ENCODE measurements at places on chromosomes 1 and 21.

- no peak for DNase-seq
These were observed 109.9 kb upstream of the CXADR start for GRCh38 chr21:17402937-17403336.

DNA sequence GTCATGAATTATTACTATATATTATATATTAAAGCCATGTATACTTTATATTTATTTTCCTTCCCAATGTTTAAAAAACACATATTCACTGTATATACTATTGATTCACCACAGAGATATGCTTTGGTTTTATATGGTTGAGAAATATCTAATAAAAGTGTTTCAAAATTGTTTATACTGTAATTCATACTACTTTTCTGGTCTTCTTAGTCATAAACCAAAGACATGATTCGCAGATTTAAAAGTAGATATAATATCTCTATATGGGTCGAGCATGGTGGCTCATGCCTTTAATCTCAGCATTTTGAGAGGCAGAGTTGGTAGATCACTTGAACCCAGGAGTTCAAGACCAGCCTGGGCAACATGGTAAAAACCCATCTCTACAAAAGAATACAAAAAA, 738.4 kb downstream of the USP25 start:
- no peak for DNase-seq

GRCh38 chr1:178870944-178871343, at the start of gene ANGPTL1:
ANGPTL1 (minus strand) TSS chr1:178871077; CDS start chr1:178865776, 5,301 bp downstream.
- no peak for DNase-seq

GRCh38 chr1:2787163-2787911, 14.2 kb downstream of the TTC34 start:
- no peak for DNase-seq

- DNase-seq: no peak
These were observed 30.1 kb downstream of the KCNA10 start for GRCh38 chr1:110488867-110489266.

GRCh38 chr1:108554682-108555427, 5.0 kb upstream of the EEIG2 start:
- DNase-seq: no peak

- no peak for DNase-seq
These were observed 92.3 kb downstream of the KCNT2 start for GRCh38 chr1:196515904-196516303.

GRCh38 chr1:183838221-183838620, 33.3 kb downstream of the RGL1 start:
- no peak for DNase-seq

DNA sequence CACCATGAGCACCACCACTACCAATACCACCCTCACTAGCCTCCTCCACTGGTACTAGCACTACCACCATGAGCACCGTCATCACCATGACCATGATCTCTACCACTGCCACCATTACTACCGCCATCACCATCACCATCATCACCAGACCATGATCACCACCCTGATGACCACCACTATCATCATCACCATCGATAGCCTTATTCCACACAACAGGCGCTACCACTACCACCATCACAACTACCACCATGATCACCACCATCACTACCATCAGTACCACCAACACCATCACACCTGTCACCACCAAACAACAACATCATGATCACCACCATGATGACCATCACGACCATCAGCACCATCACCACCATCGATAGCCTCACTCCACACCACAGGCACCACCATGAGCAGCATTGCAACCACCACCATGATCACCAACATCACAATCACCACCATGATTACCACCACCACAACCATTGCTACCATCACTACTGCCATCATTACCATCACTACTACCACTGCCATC, 56.6 kb upstream of the CASZ1 start:
- DNase-seq: no peak

DNA sequence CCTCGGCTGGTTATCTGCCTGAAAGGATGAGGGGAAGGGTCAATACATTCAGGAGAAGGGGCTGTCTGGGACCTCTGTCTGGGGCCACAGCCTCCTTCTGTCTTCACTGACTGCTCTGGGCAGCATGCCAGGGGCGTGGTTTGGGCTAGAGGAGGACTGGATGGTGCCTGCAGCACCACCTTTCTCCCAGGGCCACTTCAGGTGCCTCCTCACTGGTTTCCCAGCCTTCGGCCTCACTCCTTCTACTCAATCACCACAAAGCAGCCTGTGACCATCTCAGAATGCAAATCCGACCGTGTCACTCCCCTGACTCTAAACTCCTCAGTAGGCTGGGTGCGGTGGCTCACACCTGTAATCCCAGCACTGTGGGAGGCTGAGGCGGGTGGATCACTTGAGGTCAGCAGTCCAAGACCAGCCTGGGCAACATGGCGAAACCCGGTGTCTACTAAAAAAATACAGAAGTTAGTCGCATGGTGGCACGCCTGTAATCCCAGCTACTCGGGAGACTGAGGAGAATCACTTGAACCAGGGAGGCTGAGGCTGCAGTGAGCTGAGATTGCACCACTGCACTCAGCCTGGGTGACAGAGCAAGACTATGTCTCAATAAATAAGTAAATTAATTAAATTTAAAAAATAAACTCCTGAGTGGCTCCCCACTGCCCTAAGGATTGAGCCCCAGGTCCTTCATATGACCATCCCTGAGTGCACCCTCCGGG, 50.1 kb upstream of the ECE1 start:
- DNase-seq: no peak

DNA sequence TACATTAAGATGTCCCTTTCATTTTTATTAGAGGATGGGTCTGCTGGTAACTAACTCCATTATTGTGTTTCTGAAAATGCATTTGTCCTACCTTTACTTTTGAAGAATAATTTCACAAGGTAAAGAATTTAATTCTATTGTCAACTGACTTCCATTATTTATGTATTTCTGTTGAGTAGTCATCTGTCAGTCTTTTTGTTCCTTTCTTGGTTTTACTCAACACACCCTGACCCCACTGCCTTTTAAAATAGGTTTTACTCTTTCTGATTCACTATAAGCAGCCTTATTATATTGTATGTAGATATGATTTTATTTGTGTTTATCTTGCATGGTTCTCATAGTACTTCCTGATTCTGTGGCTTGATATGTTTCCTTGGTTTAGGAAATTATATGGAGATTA, 237.5 kb downstream of the TGFB2 start:
- no peak for DNase-seq

- DNase-seq: no peak
These were observed 176.3 kb downstream of the DENND1B start for GRCh38 chr1:197598935-197599334.

DNA sequence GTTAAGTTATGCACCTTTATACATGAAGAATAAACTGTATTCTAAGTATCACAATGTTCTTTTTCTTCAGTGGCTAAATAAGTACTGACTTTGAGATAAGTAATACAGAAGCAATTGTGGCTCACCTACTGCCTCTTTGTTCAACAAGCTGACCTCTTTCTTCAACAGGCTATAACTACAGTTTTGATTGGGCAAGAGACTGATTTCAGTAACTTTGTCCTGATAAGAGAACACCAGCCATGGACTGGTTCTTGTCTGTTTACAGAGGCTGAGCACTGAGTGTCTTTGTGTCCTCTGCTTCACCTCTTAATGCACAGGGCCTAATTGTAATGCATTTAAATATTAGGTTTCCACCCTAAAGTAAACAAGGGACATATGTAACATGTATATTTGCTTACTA, 34.6 kb upstream of the PDE4B start:
- no peak for DNase-seq

DNA sequence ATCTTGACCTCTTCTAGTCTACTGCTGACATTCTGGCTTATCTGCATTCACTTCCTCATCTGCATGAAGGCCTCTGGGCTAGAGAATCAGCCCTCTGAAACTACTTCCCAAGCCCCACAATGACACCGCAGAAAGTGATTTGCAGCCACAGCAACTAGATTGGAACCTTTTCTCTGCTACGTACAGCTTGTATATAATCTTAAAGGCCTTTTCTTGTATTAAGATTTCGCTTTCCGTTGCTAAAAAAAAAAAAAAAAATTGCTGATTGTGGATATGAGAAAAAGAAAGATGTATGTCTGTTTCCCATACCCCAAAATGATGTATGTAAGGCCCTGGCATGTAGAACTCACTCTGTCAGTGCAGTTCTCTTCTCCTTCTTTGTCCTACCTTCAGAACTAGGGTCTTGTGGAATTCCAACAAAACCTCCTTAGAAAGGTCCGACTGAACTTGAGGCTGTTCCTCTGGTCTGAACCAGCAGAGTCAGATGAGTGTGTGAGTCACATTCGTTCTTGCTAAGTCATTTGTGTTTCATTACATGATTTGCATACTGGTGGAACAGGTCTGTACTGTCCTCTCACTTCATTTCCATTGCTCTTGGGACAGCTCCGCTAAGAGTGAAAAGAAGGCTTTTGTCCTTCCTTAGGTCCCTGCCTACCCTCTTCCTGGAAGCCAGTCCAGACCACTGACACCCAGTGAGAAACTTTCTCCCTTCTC, 62.7 kb downstream of the PLPP3 start:
- no peak for DNase-seq

DNA sequence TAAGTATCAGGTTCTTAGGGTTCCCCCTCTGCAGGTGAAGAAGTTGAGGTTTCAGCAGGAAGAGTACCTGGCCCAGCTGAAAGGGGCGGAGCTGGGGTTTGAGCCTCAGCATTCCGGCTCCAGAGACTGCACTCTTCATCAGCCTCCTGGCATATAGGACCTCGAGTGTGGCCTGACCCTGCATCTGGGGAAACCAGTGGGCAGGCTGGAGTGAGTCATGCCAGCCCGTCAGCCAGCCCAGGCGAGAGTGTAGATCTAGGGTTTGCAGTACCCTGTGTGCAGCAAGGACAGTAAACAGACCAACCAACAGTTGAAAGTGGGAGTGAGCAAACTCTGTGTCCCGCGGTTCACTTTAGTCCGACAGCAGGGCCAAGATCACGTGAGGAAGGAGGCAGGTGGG, 14.1 kb downstream of the MFSD2A start:
- DNase-seq: no peak

- DNase-seq: no peak
These were observed 23.8 kb upstream of the UBE2U start for GRCh38 chr1:64179588-64179987.

GRCh38 chr1:58782178-58783089, 1.4 kb downstream of the JUN start:
- DNase-seq: peak; percentile 74

DNA sequence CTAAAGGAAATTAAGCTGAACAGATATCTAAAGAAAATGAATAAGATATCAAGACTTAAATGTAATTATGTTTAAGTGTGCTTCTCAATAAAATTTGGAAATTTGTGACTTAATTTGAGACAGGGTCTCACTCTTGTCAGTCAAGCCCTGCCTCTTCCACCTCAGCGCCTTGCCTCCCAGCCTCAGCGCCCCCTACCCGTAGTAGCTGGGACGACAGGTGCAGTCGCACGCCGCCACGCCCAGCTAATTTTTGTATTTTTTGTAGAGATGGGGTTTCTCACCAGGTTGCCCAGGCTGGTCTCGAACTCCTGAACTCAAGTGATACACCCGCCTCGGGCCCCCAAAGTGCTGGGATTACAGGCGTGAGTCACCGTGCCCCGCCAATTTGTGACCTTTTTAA, 117.0 kb downstream of the CLEC20A start:
- no peak for DNase-seq

GRCh38 chr21:46515109-46515508, 56.4 kb downstream of the DIP2A start:
- no peak for DNase-seq

- no peak for DNase-seq
These were observed 54.0 kb downstream of the CLIC6 start for GRCh38 chr21:34722684-34723300.

- DNase-seq: no peak
These were observed 342.1 kb upstream of the C1orf87 start for GRCh38 chr1:60415696-60416095.

- DNase-seq: no peak
These were observed 27.3 kb upstream of the MED18 start for GRCh38 chr1:28301368-28302174.

- DNase-seq: no peak
These were observed 25.0 kb upstream of the TMEM39B start for GRCh38 chr1:32047701-32048100.
